ENCODE measurements at places on chromosomes 6 and 20.

DNA sequence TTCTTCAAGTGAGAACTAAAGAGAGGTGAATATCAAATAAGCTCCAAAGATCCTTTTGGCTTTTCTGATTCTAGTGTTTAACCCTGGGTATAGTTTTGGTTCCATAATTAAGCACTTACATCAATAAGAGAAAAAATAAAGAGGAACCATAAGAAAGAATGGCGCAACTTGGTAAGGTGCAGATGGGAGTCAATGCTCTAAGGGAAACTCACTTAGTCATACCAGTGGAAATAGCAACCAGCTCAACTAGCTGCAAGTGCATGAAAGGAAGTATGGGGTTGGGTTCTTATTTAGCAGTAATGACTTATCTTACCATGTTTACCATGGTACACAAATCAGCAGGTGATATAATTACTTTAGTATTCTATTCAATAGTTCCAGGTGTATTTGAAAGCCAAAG lies 296.5 kb upstream of the RUNX2 start:
- no peak for DNase-seq

DNA sequence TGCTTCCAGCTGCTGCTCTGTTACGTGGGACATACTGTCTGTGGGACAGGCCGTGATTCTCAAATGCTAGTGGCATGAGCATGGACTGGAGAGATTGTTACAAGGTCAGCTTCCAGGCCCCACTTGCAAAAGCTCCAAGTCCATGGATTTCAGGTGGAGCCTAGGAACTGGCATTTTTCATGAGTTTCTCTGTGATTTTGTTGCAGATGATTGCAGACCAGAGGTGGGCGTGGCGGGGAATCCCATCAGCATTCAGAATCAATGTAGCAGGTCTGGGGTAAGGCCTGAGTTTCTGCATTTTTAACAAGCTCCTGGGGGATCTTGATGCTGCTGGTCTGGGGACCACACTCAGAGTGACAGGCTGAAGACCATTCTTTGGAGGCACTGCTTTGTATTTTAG lies 2.4 kb upstream of the CDH4 start:
- no peak for DNase-seq

DNA sequence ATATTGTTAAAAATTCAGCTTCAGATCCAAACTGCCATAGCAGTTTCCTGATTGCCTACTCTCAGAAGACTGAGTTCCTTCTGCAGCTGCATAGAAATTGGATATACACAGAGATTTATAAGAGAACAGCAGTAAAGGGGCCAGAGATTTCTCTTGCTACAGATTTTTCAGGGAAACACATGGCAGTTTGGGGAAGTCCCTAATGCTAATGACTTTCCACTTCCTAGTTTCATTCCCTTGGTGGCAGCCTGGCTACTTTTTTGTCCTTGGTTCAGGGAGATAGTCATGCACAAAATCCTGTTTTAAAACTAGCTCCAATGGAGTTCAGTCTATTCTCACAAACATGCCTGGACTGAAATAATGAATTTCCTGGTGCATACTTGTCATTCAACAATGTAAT lies 125.3 kb upstream of the PLCB4 start:
- no peak for DNase-seq

GRCh38 chr6:148617530-148617929 lies 129.3 kb upstream of the UST start:
- DNase-seq: no peak

GRCh38 chr6:134784336-134784735 lies 165.6 kb downstream of the ALDH8A1 start:
- no peak for DNase-seq

GRCh38 chr6:122770835-122771601 lies 8.5 kb upstream of the FABP7 start:
- DNase-seq: no peak

- DNase-seq: no peak
These were observed 37.6 kb upstream of the ANGPT4 start for GRCh38 chr20:953742-954141.

DNA sequence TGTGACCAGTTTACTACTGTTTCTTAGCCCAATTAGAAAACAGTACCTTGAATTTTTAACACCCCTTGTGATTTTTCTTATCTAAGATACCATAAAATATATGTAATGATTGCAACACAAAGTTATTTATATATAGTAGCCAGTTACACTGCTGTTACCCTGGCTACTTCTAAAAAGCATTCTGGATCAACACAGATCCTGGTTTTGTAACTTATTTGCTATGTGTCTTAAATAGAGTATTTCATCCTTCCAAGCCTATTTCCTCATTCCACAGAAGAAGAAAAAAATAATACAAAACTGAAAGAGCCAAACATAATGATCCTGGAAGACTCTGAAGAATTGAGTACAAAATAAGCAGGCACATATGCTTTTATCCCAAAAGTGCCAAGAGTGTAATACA lies 19.0 kb upstream of the GSTA4 start:
- no peak for DNase-seq

DNA sequence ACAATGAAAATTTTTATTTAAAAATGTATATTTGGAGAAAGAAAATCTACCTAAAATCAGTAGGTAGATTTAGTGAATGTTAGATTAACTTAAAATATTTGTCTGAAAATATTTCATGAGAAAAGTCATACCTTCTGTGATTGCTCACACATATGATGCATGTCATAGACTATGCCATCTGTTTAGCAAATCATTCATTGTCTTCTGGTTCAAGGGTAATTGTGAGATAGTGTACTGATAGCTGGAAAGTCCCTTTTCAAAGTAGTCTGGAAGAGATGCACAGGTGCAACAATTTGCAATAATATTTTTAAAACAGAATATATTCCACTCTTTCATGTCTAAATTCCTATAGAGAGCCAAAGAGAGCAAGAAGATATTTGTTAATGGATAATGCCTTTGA lies 21.0 kb upstream of the RNF217 start:
- DNase-seq: no peak

GRCh38 chr6:133040094-133040802 lies 200.9 kb upstream of the EYA4 start:
- peak; percentile 4 for DNase-seq

- DNase-seq: peak; percentile 94
These were observed 6.7 kb upstream of the IFT52 start for GRCh38 chr20:43583982-43584432.

DNA sequence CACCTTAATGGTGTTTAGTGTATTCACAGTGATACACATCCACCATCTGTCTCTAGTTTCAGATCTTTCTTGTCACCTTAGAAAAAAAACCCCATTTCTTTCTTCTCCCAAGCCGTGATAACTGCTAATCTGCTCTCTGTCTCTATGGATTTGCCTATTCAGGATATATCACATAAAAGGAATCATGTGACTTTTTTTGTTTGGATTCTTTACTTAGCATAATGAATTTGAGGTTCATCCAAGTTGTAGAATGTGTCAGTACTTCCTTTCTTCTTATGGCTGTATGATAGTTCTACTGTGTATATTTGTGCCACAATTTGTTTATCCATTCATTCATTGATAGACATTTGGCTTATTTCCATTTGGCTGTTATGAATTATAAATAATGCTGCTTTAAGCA lies 57.1 kb downstream of the ITCH start:
- no peak for DNase-seq

DNA sequence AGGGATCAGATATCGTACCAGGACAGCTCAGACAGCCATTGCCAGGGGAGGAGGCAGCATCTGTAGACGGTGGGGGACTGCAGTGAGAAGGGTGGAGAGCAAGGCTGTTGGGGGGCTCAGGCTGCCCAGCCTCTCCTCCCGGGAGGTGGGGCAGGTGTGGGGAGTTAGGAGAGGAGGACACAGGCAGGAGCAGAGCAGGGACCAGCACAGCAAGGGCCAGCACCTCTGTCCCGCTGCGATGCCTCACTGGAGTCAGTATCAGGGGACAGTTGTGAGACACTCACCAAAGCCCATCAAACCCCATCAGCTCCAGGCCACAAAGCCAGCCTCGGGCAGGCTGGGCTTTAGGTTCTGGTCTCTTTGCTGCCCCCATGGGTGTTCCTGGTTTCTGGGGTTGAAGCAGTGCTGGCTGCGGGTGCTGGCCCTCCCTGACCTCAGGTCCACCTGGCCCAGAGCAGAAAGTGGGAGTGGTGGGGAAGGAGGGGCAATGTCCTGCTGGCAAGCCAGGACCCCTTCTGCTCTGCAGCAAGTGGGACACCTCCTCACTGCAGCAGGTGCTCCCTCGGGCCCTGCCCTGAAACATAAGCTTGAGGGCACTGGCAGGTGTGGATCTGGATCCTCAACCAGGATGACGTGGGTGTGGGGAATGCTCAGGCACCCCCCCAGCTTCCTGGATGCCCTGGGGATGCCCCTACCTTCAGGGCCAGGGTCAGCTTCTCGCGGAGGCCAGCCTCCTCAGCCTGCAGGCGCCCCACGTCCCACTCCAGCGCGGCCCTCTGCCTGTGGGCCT lies 83.4 kb downstream of the GINS1 start:
- no peak for DNase-seq

GRCh38 chr6:25458485-25458884 lies 179.3 kb downstream of the CARMIL1 start:
- no peak for DNase-seq

Measured in AG09319 (cell line).